ENCODE measurements at places on chromosomes 5 and 9.

DNA sequence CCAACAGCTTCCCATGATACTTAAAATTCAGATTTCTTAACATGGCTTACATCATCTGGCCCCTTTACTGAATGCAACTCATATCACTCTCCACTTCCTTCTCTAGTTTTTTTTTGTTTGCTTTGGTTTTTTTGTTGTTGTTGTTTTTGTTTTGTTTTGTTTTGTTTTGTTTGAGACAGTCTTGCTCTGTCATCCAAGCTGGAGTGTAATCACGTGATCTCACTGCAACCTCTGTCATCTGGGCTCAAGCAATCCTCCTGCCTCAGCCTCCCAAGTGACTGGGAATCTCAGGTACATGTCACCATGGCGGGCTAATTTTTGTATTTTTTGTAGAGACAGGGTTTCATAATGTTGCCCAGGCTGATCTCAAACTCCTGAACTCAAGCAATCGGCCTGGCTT, 41.4 kb downstream of the CPLANE1 start:
- DNase-seq, result no peak

GRCh38 chr5:51484326-51484725, 101.1 kb downstream of the ISL1 start:
- no peak for DNase-seq

DNA sequence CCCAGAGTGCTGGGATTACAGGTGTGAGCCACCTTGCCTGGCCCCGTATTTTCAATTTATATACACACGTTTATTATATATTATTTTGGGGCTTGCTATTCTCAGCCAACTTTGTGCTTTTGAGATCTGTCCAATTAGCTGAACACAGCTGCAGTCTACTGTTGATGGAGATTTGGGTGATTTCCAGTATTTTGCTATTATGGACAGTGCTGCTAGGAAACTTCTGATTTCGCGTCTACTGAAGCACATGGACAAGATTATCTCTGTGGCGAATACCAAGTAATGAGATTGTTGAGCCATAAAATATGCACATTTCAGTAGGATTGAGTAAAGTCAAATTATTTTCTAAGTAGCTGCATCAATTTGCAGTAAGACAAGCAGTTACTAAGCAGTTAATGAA, 1731.2 kb upstream of the CDH6 start:
- no peak for DNase-seq

DNA sequence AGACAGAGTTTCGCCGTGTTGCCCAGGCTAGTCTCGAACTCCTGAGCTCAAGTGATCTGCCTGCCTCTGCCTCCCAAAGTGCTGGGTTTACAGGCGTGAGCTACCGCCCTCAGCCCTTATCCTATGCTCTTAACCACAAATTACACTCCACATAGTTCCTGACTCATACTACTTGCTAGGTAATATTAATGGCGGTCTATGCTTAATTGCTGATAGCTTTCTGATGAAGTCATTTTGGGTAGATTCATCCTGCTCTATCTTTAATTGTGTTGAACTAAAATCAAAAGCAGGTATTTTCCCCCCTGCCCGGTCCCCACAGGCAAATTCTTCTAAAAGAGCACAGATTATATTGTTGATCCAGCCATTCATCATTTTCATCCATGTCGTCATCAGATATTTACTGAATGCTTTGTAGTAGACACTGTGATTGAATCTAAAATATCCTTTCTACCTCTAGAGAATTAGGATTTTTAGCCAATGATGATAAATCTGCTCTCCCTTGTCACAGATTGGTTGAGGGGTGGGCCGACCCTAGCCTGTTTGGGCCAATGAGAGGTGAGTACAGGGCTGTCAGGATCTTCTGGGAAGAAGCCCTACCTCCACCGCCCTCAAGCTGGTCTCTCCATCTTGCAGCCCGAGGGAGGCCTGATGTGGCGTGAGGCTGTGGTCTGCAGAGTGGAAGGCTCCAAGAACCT, 144.8 kb downstream of the NR3C1 start:
- no peak for DNase-seq

GRCh38 chr5:171629628-171630349, 155.8 kb upstream of the SMIM23 start:
- no peak for DNase-seq

DNA sequence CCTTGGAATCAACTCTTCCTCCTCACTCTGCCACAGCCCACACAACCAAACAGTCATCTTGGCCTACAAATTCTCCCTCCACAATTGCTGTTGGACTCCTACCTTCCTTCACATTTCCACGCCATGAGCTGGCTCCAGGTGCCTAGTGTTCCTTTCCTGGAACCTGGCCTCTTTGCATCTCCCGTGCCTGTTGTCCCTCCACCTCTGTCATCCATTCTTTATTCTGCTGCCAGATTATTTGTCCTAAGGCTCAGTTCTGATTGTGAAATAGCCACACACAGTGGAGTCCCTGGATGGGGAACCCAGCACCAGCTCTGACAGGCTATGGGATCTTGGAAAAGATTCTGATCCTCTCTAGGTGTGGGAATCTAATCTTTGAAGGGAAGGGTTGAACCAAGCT, 109.1 kb upstream of the ANKH start:
- DNase-seq, result no peak

DNA sequence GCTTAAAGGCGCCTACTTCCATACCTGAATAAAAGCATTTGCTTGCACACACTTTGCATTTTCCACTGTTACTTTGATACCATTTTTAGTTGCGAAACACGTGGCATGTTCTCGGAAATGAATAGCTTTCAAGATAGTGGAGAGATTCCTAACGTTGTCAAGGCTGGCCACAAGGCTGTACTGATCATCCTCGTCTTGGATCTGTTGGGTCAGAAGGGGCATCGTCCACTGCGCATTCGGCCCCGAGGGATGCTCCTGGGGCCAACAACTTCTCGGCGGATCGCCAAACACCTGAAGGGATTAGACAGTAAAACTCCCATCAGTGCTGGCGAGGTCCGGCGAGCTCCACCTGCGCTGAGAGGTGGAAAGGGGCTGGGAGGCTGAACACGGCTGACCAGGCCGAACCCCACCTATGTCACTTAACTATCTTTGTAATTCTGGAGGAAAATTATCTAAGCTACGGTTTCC, 599 bp downstream of the RAD1 start:
- no peak for DNase-seq

DNA sequence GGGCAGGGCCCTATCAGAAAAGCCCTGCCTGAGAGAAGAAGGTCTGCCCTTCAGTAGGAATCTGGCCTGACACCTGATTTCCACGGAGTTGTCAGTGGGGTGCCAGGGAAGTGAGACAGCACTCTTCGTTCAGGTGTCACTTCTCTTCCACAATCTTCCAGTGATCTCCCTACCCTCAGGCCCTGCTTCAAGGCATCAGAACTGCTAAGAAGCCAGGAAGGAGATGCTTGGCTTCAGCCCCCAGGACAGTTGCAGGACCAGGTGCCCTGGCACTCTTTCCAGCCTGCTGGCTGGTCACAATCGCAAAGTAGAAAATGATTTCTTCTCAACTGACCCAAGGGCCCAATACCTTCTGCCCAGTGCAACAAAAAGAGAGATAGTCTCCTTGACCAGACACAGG, 50.3 kb downstream of the SPOCK1 start:
- DNase-seq, result no peak

DNA sequence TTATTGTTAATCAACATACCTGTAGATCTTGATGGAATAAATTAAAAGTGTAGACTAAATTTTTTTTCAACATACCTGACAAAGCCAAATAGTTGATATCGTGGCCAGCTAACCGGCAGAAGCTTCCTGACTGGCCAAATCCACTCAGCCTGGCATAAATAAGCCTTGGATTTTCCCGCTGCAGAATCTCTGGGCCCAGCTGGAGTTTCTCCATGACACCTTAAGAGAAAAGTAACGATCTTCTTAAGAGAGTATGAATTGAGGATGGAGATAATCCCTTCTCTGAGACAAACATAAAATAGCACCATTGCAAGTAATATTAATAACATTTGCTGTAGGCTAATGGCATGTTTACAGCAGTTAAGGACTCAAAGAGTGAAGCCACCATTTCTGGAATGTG, 2.2 kb downstream of the AMACR start:
- DNase-seq, result no peak

DNA sequence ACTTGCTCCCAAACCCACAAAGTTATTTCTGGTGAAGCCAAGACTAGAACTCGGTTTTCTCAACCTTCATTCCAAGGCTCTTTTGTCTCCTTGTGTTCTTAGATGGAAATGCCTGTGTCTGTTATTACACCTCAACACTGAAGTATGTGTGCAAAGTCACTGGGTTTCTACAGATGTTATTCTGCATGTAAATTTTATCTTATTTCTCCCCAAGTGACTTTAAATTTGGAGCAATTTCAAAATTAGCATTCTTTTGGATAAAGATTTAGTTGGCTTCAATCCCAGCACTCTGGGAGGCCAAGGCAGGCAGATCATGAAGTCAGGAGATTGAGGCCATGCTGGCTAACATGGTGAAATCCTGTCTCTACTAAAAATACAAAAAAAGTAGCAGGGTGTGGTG, 104.4 kb upstream of the GNA14 start:
- no peak for DNase-seq

DNA sequence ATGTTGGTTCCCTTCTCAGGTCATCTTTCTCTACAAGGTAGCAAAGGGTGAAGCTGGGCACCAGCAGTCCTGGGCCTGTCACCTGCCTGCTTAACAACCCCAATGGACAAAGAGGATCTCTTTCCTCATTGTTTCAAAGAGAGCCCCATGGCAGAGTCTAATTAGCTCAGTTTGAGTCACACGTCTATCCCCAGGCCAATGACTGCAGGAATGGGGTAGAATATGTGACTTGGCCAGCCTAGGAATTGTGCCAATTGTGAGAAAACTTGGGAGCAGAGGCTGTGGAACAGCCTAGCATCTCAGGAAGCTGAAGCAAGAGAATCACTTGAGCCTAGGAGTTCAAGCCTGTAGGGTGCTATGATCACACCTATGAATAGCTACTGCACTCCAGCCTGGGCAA, 3.6 kb upstream of the RAPGEF1 start:
- no peak for DNase-seq

DNA sequence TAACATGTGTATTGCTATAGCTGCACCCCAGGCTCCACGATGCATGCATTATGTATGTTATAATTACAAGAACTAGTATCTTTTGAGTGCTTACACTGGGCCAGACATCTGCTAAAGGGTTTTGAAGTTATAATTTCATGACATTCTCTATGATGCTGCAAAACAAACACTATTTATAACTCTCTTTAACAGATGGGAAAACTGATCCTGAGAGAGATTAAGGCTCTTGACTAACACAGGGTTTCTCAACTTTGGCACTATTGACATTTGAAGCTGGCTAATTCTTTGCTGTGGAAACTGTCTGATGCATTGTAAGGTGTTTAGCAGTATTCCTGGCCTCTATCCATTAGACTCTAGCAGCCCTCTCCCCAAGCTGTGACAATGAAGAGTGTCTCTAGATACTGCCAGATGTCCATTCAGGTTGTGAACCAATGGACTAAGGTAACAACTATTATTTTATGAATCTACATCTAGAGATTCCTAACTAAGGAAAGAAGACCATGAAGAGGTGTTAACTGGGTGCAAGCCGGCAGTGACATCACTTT, 258.6 kb downstream of the ASTN2 start:
- DNase-seq, result no peak

GRCh38 chr5:978054-978453, 30.5 kb upstream of the NKD2 start:
- DNase-seq, result no peak

- peak; percentile 22 for DNase-seq
Observed at GRCh38 chr9:21470126-21470525, 12.0 kb downstream of the IFNE start.

GRCh38 chr5:68419637-68420452, 204.3 kb downstream of the PIK3R1 start:
- DNase-seq, result no peak

DNA sequence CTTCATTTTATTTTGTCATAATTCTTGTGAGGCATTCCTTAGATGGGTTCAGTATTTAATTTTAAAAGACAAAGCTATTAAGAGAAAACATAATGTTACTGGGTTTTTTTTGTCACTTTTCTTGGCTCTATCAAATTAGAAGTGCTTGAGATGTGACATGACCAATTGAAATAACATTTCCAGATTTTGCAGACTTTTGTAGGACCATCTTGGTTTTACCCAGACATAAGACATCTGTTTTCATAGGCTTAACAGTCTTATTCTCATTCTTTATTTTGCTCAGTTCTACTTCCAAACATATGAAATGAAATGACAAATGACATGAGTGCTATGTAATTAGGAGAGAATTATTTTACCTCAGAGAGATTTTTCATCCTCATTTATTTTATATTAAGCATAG, 19.6 kb downstream of the GPR21 start:
- no peak for DNase-seq

DNA sequence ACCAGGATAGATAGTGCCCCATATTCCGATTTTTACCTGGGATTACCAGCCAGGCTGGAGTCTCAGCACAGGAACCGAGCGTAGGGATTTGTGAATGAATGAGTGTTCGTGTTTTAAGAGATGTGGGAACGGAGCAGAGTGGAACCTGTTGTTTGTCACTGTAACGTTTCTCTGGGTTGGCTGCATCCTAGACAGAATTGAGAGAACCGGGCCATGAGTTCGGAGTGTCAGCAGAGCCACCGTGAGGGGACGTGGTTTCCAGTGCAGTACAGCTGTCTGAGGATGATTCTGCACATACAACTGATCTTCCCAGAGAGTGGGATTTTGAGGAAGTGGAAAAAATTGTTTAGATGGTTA, 1.2 kb downstream of the PDE8B start:
- DNase-seq, result no peak

DNA sequence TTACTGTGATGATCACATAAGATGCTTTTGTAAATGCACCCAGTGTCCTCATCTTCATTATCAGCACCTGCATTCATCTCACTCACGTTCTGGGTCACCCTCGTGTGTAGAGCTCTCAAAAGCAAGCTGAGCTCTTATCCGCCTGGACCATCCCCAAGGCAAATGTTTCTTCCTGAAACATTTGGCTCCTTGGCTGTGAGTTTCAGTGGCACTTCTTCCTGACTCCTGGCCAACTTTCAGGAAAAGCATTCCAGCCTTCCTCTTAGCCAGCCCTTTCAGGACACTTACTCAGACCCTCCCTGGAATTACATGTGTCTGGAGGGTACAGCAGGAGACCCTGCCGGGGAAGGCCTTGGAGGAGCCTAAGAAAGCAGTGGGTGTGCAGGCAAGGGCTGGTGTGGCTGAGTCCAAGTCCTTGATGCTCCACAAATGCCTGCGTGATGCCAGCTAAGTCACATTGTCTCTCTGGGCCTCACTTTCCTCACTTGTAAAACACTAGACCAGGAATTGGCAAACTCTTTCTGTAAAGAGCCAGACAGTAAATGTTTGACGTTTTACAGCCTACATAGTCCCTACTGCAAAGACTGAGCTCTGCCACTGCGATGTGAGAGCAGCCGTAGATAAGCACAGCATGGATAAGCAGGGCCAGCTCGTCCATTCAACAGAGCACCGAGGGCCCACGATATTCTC, 72.1 kb downstream of the PDE6A start:
- DNase-seq, result no peak

- peak; percentile 98 for DNase-seq
Observed at GRCh38 chr5:141040771-141041426, 10.3 kb upstream of the PCDHB1 start.

GRCh38 chr5:158819095-158819494, 280.6 kb downstream of the EBF1 start:
- DNase-seq, result peak; percentile 12

All from putamen (tissue), 1 donor.